ENCODE measurements at places on chromosomes 11 and 22.

GRCh38 chr22:22553735-22554586 is 5.1 kb downstream of the PRAME start:
- no peak for DNase-seq

- no peak for DNase-seq
Observed at GRCh38 chr11:75779960-75780359, 11.4 kb downstream of the DGAT2 start.

DNA sequence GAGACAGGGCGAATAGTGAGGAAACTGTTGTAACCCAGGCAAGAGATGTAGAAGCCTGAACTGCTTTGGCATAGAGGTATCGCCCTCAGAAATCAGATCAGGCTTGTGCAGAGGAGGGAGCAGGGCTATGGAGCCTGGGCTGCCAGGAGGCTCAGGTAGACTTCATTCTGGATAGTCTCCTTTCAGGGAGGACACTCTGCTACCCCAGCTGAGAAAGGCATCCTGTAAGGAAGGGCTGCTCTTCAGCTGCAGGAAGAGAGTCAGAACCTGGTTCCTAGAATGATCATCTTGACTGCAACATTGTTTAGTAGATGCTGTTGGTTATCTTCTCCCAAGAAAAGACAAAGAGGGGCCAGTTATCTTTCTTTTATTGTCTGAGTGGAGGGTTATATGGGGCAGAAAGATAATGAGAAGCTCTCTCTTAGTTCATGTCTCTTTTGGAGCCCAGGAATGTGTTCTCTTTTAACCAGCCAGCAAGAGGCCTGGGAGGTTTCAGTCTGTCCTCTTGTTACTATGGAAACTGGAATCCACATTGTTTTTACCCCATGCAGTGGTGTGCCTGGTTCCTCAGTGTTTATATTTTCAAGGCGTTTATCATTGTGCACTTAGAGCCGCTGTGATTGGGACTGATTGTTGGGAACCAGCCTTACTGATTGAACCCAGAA is 95.7 kb downstream of the STIM1 start:
- no peak for DNase-seq

GRCh38 chr22:41524809-41525449 is 19.3 kb downstream of the POLR3H start:
- DNase-seq = no peak

GRCh38 chr11:108302121-108302785 is 79.4 kb downstream of the ATM start:
- no peak for DNase-seq

DNA sequence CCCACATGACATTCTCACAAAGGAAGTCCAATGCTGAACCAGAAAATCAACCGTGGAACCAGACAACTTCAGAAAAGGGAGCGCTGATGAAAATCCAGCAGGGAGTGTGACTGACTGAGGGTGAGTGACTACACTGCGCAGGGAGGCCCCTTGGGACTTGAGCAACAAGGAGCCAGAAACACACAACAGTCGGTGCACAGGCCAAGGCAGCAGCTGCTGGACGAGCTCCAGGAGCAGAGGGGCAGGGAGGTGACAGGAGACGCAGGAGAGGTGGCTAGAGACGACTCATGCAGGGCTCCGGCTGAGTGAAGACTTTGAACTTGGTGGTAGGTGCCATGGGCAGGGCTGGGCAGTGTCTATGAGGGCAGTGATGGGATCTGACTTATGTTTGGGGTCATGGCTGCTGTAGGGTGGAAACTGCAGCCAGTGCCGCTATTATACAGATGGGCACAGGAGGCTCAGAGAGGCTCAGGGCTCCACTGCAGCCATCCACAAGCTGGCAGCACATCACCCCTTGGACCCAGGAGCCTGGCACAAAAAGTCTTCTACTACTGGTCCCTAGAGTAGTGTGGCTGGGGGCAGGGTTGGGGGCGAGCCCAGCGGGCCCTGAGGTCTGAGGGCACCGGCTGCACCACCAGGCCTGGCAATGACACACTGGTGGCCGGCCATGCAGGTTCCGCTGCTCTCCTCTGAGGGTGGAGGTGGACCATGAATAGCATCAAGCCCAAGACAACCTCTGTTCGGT is 10.3 kb upstream of the FADD start:
- DNase-seq = no peak

DNA sequence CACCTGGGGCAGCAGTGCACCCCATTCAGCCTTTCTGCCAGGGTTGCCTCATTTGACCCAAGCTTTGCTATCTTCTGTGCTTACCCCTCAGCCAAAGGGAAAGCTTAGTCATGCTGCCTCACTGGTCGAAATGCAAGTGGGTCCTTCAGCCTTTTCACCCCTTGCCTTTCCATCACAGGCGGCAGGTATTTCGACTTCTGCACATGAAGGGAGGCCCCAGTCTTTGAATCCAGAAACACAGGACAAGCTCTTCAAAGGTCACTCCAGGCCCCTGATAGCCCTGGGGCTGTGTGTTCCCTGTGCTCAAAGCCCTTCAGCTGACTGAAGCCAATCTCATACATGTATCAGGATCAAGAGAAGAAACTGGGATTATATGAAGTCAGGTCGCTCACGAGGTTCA is 129.7 kb downstream of the SNX19 start:
- no peak for DNase-seq

DNA sequence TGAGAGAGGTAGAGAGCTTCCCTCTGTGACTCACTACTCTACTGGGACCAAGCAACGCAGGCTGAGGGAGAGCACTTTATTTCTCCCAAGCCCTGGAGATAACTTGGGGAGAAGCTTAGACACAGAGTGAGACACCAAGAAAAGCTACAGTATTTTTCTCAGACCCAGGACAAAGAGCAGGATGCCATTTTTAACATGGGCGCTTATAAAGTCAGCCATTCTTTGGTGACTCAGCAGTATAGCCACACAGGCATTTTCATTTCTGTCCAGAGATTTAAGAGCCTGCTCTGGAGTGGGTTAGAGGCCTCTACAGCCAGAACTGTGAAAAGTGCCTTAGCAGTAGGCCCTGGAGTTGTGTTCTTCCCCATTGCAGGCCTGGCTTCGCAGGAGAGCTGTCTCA is 55.0 kb upstream of the GLYAT start:
- no peak for DNase-seq

DNA sequence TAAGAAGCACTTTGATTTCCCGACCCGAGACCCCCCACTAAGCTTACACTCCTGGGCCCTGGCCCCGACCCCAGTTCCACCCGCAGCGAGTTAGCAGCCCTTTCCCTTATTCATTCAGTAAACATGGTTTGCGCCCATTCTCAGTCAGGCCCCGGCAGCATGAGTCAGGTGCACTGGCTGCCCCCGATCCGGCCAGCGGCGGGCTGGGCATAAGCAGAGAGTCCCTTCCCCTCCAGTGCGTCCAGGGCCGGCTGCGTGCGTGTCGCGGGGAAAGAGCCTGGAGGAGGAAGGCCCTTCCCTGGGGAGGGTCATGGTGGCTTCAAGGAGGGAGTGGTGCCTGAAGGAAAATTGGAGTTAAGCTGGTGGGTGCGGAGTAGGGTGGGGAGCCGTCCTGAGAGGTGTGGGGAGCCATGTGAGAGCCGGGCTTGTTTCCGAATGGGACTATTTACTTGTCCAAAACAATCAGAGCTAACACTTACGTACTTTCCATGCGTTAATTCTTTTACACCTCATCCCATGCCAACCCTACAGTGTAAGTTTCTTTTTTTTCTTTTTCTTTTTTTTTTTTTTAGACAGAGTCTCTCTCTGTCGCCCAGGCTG is 657 bp downstream of the IGHMBP2 start:
- no peak for DNase-seq
